ENCODE measurements at places on chromosomes 4 and X.

DNA sequence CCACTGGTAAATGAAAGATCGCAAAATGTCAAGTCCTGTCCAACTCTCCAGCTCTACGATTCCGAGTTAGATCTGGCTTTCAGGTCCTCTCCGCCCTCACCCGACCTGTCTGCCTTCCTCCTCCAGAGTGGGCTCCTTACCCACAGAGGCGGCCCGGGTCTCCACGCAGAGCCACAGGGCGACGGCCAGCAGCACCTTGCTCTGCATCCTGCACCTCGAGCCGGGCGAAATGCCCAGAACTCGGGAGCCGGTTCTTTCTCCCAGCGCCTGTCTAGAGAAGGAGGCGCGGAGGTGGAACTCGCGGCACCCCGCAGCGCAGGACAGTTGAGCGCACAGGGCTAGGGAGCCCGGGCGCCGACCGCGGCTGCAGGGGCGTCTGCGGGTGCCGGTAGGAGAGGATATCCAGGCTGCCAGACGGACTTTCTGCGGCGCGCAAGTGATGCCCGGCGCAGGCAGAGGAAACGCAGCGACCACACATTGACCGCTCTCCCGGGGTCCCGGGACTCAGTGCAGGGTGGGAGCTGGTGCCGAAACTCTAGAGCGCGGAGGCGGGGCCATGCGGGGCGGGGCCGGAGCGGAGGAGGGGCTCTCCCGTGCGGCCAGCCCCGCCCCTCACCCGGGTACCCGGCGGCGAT is at the start of gene KDR:
KDR (minus strand) TSS at position 509 of the 635 bp plus-strand sequence; CDS start at position 207, 302 bp downstream.
- DNase-seq: no peak

DNA sequence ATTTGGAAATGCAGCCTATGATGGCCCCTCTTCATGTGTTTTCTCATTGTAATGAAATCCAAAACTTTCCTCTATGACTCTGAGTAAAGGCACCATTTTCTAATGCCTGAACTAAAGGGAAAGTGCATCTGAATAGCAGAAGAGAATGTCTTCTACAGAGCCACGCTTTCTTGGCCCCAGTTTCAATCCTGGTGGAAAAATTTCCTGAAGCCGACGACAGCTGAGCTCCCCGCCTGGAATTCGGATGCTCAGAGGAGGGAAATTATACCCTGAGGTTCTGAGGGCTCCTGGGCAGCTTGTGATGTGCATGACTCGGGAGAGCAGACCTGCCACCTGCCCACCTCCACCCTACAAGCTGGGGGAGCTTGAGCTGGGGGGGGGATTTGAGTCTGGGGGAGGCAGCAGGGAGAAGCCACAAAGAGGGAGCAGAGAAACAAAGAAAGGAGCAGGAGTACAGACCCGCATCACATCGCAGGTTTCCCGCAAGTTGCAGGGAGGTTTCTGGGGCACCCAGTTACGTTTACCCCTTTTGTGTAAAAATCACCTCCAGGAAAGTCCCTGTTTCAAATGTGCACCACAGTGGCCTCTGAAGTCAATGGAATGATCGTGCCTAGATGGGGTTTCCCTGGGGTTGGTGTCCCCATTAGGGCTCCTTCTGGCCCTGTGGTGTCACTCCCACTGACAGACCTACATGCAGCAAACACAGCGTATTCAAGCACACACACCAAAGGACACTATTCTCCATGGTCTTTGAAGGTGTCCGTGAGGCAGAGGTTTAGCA is 145.6 kb upstream of the RBPJ start:
- DNase-seq: no peak

- DNase-seq: no peak
Observed at GRCh38 chrX:100698551-100698950, 33.4 kb downstream of the SYTL4 start.

DNA sequence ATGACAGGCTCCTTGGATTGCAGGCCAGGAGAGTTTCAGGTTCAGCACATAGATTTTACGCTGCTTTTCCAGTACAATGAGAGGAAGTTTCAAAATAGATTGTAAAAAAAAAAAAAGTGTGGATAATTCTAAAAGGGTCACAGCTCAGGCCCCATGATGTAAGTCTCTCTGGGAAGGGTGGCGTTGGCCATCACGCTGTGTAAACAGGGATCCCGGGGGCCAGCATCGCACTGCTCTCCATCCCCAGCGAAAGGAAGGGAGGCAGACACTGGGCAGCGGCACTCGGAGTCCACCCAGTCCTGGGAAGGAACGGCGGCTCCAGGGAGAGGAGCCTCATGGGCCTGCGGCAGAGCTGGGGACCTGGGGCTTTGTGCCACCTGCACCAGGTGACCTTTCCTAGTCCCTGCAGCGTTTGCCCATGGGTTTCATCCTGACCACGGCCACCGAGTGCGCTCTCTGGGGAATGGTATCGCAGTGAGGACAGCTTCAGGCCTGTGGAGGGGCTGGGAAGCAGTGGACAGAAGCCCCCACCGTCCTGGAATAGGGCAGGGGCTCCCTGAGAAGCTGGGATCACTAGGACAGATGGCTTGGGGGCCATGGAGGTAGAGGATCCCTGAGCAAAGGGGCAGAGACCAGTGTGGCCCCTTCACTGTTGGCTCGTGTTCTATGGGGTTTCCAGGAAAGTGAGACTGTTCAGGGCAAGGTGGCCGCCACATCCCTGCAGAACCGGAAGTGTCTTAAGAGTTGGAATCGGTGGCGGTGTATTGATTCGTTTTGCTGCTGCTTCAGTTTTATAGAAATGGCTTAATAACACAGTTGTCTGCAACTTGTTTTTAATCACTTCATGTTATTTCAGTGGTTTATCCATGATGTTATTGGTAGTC is 38.9 kb downstream of the RGS12 start:
- no peak for DNase-seq

DNA sequence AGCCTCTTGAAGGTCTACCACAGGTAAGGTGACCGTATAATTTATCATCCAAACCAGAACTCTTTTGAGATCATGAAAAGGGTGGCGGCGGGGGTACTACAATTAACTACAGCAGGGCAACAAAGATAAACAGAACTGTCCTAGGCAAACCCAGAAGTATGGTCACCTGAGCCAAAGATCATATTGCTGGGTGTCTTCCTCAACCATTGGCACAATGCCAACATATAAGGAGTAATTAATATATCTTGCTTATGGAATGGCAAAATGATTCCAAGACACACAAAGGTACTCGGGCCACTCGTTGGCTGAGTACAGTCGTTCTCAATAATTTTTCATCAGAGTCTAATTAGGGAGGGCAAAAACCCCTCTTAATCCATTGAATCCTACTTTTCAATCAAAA is 273.3 kb downstream of the QDPR start:
- no peak for DNase-seq

GRCh38 chr4:124462954-124463828 is 249.3 kb downstream of the ANKRD50 start:
- no peak for DNase-seq

DNA sequence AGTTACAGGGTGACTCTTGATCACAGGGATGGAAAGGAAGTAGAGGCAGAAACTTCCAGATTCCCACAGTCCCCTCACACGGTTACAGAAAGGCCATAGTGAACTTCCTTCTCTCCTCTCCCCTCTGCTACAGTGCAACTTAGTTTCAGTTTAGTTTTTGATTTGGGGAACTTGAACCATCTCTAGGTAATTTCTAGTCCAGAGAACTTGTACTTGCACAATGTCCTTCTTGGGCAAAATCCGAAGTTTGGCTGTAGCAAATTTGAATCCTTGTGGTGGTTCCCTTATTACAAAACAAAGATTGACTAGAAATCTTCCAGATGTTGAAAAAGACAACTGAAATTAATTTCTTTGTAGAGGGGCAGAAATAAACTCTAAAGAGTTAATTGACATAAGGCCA is 1.2 kb upstream of the BLTP1 start:
- no peak for DNase-seq

GRCh38 chrX:119107206-119107605 is 20.4 kb downstream of the KIAA1210 start:
- DNase-seq: no peak

DNA sequence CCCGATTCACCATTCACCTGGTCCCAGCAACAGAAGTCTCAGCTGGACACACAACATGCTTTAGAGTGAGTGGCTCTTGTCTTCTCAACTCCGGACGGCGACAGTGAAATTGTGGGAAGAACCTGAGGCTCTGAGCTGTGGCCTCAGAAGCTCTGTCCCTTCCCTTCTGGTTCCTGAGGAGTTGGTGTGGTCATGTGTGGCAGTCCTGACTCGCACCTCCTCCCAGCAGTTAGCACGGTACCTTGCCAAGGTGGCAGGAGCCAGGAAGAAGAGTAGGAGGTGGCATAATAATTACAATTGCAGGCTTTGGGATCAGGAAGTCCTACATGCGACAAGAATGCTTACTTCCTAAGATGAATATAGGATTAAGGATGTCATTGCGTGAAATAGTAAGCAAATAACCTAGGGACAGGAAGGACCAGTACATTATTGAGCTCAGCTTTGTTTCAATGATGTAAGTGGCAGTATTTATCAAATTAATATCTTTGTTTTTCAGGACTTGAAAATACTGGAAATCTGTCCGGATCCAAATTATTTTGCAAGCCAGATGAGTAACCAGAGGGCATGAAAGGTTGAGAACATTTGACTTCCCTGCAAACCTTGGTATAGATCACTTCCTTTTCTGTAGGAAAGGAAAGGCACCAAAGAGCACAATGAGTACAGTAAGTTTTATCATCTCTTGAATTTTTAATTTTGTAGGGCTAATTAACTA is 21.1 kb downstream of the RNF4 start:
- no peak for DNase-seq

DNA sequence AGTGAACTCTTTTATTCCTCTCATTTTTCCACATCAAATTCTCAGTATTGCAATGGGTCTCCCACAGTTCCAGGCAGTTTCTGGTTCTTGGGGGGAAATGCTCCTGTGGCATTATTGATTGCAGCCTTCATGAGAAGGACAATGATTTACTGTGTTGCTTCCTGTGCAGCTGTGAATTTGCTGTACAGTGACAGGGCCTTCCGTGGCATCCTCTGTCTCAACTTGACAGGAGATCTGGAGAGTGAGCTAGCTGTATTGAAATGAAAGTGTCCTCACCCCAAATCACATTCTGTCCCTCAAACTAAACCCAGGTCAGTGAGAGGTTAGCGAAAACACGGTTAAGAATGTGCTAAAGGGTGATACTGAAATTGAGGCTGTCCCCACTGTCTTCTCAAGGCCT is 77.1 kb upstream of the ATOH1 start:
- DNase-seq: no peak

DNA sequence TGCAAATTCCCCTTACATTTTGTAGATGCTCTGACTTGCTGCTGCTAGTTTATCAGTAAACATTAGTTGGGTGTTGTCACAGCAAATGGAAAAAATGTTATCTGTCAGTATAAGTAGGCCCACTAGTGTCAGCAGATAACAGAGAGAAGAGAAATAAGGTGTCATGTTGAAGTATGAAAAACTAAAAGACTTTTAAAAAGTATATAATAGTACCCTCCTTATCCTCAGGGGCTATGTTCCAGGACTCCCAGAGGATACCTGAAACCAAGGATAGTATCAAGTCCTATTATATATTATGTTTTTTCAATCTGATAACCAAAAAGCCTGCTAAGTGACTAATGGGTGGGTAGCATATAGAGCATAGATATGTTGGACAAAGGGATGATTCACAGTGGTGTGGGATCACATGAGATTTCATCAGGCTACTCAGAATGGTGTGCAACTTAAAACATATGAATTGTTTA is 11.6 kb upstream of the BMP2K start:
- peak; percentile 89 for DNase-seq

DNA sequence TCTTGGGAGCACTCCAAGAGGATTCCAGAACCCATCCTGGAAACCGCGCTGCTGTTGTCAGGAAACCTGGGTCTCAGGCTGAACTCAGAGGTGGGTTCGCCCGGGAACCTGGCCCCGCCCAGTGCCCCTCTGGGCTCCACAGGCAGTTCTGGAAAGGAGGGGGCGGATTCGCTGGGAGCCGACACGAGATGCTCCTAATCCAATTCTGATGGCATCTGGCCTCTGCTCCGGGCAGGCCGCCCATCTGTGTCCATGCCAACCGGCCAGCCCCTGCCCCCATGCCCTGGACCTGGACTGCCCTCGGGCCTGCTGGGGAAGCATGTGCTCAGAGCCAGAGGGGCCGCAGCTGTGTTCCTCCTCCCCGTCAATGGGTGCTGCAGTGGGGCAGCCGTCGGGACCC is 21.0 kb downstream of the ATP2B3 start:
- DNase-seq: no peak

DNA sequence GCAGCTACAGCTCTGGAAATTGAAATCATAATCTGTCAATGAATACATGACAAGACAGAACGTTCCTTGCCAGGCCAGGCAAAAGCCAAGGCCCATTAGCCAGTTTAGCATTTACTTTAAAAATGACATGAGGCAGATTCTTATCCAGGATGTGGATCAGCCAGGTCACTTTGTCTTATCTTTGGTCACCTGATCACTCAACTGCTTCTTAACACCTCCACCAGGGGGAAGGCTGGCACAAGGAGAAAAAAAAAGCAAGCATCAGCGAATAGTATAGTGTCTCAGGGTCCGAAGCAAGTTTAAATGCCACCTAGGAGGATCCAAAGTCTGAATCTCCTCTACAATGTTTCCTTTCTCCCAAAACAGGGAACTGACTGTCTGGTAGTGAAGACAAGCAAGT is 18.8 kb downstream of the ATP1B4 start:
- peak; percentile 1 for DNase-seq

- no peak for DNase-seq
Observed at GRCh38 chrX:11438767-11439166, 145.6 kb downstream of the AMELX start.

GRCh38 chr4:74531963-74532794 is 87.2 kb downstream of the AREG start:
- peak; percentile 19 for DNase-seq

DNA sequence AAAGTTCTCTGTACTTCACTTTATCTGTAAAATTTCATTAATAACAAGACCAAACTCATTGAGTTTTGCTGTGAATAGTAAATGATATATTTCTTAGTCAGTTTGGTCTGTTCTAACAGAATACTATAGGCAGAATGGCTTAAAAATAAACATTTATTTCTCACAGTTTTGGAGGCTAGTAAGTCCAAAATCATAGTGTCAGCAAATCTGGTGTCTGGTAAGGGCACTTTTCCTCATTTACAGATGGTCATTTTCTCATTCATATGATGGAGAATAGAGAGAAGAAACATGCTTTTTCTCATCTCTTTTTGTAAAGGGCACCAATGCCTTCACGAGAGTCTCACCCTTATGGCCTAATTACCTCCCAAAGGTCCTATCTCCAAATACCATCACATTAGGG is 415.1 kb downstream of the FAM133A start:
- DNase-seq: no peak

- no peak for DNase-seq
Observed at GRCh38 chr4:4641254-4641653, 99.4 kb upstream of the STX18 start.

GRCh38 chr4:6224735-6225134 is 24.4 kb upstream of the JAKMIP1 start:
- DNase-seq: no peak

- no peak for DNase-seq
Observed at GRCh38 chr4:87054900-87055299, 120.1 kb downstream of the AFF1 start.

DNA sequence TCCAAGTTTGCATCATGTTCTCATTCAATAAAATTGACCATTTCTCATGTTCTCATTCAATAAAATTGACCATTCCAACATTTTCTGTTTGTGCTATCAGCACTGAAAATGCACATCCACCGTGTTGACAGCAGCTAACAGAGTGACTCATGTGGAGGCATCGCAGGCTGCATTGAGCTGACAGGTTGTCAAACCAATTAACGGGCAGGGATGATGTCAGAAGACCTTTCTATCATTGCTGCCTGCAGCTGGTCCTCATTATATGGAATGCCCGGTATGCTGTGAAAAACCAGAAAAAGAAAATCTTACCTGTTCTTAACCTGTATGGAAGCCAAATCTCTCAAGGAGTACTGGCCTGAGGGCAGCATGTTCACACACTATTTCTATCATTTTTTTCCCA is 202.0 kb downstream of the SMIM20 start:
- no peak for DNase-seq

Data from hematopoietic multipotent progenitor cell treated with erythropoietin and hydrocortisone succinate and interleukin-3 and kit ligand, for 15 days (in vitro differentiated cells).